Kidney epithelial cell (primary cell): ENCODE measurements at places on chromosomes 16 and 17.

GRCh38 chr16:17475104-17475503 lies 4.3 kb upstream of the XYLT1 start:
- no peak for DNase-seq

- DNase-seq = no peak
These were observed 133.4 kb downstream of the OR1D5 start for GRCh38 chr17:2929881-2930533.

GRCh38 chr17:73498176-73498575 lies 146.1 kb downstream of the SDK2 start:
- no peak for DNase-seq

- DNase-seq = no peak
These were observed 48.3 kb downstream of the ARHGAP23 start for GRCh38 chr17:38476549-38476948.

GRCh38 chr17:42141382-42141781 lies 13.4 kb downstream of the RAB5C start:
- no peak for DNase-seq

GRCh38 chr16:57606147-57606846 lies 22.1 kb upstream of the ADGRG1 start:
- DNase-seq = no peak

GRCh38 chr17:66715076-66715675 lies 119.7 kb upstream of the CACNG5 start:
- no peak for DNase-seq

- DNase-seq = peak; percentile 83
These were observed at the start of gene HOXB9 for GRCh38 chr17:48626245-48627117. Gene HOXB9, minus strand, starts transcription at chr17:48626358. Its CDS starts 89 bp downstream, at chr17:48626269.
